Parietal lobe (tissue), 2 donors: ENCODE measurements at places on chromosomes 5 and 9. TPM values are rescaled to one million over a fixed set of nuclear protein-coding genes. Genes with fewer than 3 reads are reported as not detected.

DMRTA1 gene
- 0.63 TPM for total RNA-seq

FCHO2 gene
- total RNA-seq = 76.7 TPM

GRM6 gene
- total RNA-seq = 0.63 TPM

NXNL2 gene
- 0.94 TPM for total RNA-seq

ENTPD2 gene
- 0.63 TPM for total RNA-seq

SPOCK1 gene
- total RNA-seq = 70.7 TPM

NCS1 gene
- total RNA-seq = 150 TPM

CMYA5 gene
- 2.5 TPM for total RNA-seq

TAS2R1 gene
- 0.31 TPM for total RNA-seq

SLC6A19 gene
- total RNA-seq = not detected

IL33 gene
- 12.8 TPM for total RNA-seq

SLC6A3 gene
- not detected for total RNA-seq

PCDHGB2 gene
- total RNA-seq = 21.9 TPM

IFNA21 gene
- not detected for total RNA-seq

SHOC1 gene
- total RNA-seq = not detected

STPG3 gene
- not detected for total RNA-seq

AK1 gene
- 22.5 TPM for total RNA-seq

FAM163B gene
- 17.2 TPM for total RNA-seq

ZDHHC21 gene
- 62.0 TPM for total RNA-seq

HSD17B3 gene
- 0.63 TPM for total RNA-seq

SOHLH1 gene
- total RNA-seq = not detected

GRIN3A gene
- 6.9 TPM for total RNA-seq

TSLP gene
- not detected for total RNA-seq

ANGPTL2 gene
- total RNA-seq = 1.9 TPM

CARD6 gene
- total RNA-seq = 0.63 TPM

CDX1 gene
- total RNA-seq = not detected

DOCK8 gene
- 4.1 TPM for total RNA-seq

UBE2B gene
- 63.9 TPM for total RNA-seq

CCDC192 gene
- not detected for total RNA-seq

DNAH5 gene
- total RNA-seq = 8.1 TPM

TNPO1 gene
- total RNA-seq = 295 TPM

C1QTNF2 gene
- total RNA-seq = 3.4 TPM

FOXD4L6 gene
- 1.3 TPM for total RNA-seq

PCDHGA7 gene
- total RNA-seq = 23.8 TPM

ASPN gene
- 1.3 TPM for total RNA-seq

UNC13B gene
- 31.9 TPM for total RNA-seq

TLX3 gene
- not detected for total RNA-seq

MAMDC2 gene
- 2.5 TPM for total RNA-seq

DMRT2 gene
- not detected for total RNA-seq

CDC23 gene
- 36.3 TPM for total RNA-seq

AQP7 gene
- total RNA-seq = not detected

AMACR gene
- total RNA-seq = 11.0 TPM

TERT gene
- not detected for total RNA-seq

PHF2 gene
- 39.8 TPM for total RNA-seq

SLC22A4 gene
- 1.6 TPM for total RNA-seq

NTNG2 gene
- total RNA-seq = 17.5 TPM

SIT1 gene
- total RNA-seq = not detected

TMEM252 gene
- total RNA-seq = not detected

PRLR gene
- 3.8 TPM for total RNA-seq

PTCD2 gene
- total RNA-seq = 12.2 TPM

CYSRT1 gene
- total RNA-seq = not detected

HTR1A gene
- 18.5 TPM for total RNA-seq
